ENCODE measurements at places on chromosomes 11 and 22.

DNA sequence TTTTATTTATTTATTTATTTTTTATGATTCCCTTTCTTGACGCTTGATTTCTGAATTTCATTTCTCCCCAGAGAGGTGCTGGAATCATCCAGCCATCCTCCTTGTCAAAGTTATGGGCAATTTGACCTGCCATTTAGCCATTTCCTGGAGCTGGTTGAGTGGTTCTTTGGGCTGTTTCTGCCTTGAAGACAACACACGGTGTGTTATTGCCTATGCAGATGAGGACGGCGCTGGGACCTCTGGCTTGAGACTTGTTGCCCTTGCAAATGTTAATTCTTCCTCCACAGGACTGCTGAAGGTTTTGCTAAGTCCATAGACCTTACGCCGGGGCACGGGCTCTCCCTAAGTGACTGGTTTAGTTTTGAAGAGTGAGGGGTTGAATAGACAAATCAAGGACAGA, 147.9 kb upstream of the PLET1 start:
- no peak for DNase-seq

GRCh38 chr22:50269970-50270665, at the start of gene MAPK11:
Gene MAPK11 (minus strand): TSS chr22:50270380. CDS start chr22:50270292, 88 bp downstream.
- peak; percentile 75 for DNase-seq

GRCh38 chr22:23147617-23148387, 2.5 kb downstream of the RAB36 start:
- DNase-seq, result no peak

DNA sequence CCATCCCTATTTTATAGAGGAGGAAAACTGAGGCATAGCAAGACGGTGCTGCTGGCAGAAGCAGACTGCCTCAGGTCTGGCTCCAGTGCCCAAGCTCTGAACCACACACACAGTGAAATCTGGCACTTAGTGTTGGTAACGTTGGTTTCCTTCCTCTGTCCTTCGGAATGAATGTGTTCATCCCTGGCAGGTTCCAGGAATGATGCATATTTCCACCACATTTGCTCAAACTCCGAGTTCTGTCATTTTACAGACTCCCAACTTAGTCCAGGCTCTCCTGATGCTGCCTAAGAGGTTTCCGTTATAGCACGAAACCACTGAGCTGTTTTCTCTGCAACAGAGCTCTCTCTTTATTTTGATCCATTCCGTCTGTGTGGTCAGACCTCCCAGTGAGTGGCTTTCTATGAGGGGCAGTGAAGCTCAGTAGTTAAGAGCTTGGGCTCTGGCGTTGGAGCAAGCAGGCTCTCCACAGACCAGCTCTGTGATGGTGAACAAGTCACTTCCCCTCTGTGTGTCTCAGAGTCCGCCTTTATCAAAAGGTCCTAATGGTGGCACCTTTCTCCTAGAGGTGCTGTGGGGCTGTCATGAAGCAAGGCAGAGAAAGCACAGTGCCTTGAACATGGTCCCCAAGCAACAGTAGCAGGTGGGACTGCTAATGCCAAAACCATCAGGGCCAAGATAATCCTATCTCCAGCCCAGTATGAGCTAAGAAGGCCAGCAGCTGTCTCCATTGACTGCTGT, 200.3 kb downstream of the MYO18B start:
- no peak for DNase-seq

DNA sequence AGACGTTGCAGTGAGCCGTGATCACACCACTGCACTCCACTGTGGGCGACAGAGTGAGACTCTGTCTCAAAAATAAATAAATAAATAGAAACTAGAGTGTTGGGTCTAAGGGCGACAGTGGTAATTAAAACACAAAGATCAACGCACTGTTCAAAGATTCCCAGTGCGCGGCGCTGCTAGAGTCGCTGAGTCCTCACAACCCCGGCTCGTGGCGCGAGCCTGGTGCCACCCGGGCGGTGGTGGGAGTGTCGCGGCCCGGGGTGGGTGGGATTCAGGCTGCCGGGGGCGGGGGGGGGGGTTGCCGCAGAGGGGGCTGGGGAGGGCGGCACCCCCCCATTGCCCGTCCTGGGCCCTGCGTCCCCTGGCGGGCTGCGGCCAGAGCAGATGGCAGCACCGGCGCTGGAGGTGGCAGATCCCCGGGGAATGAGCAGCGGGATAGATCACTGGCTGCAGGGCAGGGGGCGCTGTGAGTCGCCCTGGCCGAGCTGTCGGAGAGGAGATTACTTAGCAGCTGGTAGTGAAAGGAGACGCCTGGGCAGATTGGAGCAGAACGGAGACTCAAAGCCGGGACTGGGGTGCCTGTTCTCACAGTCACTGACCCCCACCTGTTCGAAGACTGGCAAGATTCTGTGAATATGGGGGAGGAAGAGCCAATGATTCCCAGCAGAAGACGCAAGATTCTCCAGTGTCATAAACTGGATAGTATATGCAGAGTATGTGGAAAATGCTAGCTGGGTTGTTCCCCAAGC, 30.2 kb upstream of the APOBEC3A start:
- peak; percentile 69 for DNase-seq

- no peak for DNase-seq
Measured at GRCh38 chr22:39457198-39457555, 365 bp downstream of the MGAT3 start.

- DNase-seq, result peak; percentile 19
Measured at GRCh38 chr11:45658292-45658991, 7.0 kb downstream of the CHST1 start.

GRCh38 chr11:81874635-81875034, 859.0 kb downstream of the FAM181B start:
- DNase-seq, result no peak

DNA sequence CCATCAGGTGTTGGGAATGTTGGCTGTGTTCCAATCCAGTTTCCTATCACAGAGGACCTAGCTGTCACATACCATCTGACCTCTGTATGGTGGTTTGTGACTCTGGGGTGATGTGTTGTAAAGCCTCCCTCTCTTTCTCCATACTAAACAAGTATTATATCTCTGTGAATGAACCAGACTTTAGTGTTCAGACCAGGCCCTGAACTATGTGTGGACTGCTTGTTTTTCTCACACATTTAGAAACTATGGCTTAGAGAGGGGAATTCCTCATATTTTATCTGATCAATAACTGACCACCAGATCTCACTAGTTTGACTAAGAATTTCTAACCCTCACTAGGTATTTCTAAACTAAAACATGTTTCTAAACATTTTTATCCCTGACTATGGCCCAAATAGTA, 17.5 kb downstream of the NCR3LG1 start:
- DNase-seq, result no peak

DNA sequence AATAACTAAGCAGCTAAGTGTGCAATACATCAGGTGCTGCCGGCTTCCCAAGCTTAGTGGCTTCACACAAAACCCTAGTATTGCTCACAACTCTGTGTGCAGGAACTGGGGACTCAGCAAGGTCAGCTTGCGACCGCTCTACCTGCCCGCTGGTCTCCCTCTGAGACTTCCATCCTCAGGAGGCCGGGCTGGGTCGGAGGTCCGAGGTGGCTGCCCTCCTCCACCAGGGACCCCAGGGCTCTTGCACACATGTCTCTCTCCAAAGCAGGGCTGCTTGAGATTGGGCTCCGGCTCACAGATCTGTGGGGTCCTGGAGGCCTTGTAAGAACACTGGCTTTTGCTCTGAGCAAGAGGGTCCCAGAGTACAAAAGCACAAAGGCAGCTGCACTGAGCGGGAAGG, 25.4 kb upstream of the FGF19 start:
- DNase-seq, result no peak

GRCh38 chr11:133901316-133901715, 55.5 kb downstream of the IGSF9B start:
- no peak for DNase-seq

DNA sequence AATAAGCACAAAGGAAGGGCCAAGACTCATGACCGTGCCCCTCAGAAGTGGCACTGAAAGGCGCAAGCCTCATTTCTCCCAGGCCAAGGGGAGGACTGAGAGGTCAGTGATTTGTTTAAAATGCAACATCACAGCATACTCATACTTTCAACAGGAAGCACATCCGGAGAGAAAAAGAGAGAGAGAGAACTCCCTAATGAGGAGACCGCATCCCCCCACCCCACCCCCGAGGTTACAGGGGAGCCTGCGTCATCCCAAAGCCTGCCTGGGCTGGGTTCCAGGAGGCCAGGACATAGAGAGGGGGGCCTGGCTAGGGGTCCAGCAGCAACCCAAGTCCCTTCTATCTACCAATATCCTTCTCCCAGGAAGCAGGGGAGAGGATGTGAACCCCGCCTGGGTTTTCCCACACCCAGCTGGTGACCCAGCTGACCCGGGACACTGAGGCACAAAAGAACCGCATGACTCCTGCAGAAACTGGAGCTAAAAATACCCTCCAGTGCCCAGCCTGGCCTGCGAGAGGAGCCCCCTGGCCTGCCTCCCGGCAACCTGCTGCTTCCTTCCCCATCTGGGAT, 3.8 kb downstream of the CSNK1E start:
- DNase-seq, result peak; percentile 26

DNA sequence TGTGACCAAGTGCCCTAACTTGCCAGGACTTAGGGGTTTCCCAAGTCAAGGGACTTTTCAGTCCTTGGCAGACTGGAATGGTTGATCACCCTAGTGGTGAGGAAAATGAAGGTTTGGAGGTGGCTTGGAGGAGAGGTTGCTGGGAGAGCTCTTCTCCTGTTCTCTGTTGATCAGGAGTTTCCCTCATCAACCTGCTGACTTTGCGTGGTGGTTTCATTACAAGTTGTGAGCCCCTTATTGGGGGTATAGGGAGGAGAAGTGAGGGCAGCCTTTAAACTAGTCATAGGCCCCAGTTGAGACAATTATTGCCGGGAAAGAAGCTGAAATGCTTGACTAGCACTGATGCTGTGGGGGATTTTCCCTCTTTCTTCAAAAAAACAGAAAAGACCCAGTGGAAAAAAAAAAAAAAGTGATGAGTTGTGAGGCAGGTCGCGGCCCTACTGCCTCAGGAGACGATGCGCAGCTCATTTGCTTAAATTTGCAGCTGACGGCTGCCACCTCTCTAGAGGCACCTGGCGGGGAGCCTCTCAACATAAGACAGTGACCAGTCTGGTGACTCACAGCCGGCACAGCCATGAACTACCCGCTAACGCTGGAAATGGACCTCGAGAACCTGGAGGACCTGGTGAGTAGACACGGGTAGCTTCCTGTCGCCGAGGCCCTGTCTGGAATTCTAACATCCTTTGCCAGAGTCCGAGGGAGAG, at the start of gene CXCR5:
Gene CXCR5 (plus strand): TSS at position 525 of the 704 bp plus-strand sequence. CDS start 50 bp downstream, at position 575.
- peak; percentile 70 for DNase-seq

DNA sequence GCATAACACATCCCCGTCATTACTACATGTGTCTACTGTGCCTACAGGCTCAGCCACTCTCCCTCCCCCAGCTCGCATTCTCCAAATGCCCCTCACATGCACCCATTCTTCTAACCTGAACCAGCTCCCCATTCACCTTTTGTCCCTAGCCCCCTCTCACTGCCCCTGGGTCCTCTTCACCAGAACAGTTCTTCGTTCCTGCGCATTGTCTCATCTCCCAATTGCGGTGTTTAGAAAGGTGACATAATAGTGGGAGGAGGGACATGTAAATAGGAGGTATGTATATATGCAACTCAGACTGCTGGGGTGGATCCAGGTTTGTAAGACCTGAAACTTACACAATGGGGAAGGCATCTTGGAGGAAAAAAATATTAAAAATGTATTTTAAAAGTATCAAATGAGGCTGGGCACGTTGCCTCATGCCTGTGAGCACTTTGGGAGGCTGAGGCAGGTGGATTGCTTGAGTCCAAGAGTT, 4.7 kb upstream of the VSIG2 start:
- DNase-seq, result no peak

- no peak for DNase-seq
Measured at GRCh38 chr11:75028321-75028720, 39.6 kb downstream of the NEU3 start.

DNA sequence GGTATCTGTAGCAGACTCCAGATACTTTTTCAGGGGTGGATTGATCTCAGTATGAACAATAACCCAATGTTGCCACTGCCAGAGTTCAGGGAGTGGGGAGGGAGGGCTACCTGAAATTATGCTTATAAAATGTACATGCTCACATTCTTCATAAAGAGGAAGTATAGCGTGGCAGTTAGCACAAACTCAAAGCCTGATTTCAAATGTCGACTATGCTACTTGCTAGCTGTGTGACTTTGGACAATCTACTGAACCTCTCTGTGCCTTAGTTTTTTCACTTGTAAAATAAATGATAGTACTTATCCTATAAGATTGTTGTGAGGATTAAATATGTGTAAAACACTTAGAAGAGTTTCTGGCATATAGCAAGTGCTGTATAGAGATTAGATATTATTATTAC, 26.5 kb upstream of the POU2AF1 start:
- DNase-seq, result no peak
